Nucleus accumbens (tissue), 56 donors: ENCODE measurements at places on chromosomes 7 and 10.

DNA sequence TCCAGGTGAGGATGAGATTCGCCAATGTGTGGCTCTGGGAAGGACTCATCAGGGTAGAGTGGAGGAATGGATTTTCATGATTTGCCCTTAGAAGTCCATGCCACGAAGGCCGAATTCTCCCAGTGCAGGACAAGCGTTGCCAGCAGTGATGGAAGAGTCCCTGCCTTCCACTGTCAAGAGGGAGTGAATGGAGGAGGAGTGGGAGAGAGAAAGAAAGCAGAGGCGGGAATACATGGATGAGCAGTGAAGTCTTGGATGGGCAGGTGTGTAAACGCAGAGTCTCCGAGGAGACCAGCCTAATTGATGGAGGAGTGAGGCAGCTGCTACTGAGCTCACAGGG is 419.2 kb downstream of the GLRX3 start:
- no peak for DNase-seq

GRCh38 chr7:21543528-21544302 is 876 bp downstream of the DNAH11 start:
- DNase-seq: no peak

DNA sequence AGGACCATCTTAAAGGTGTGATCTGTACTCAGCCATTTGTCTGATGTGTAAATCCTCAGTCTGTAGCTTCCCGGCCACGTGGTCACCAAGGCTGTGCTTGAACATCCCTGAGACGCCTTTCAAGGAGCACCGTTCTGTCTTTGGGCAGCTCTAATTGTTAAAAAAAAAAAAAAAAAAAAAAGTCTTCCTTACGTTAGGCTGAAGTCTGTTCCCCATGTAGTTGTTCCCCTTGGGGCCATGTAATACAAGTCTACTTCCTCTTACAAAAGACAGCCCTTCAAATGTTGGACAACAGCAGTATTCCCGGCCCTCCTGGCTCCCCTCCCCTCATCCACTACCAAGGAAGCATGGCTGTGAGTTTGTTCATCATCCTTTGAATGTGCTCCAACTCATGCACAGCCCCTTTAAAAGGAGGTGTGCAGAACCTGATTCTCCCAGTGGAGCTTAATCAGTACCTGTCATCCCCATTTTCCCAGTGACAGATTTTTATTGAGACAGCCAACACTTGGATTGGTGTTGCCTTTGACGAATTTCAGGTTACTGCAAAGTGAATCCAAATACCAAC is 392.2 kb upstream of the GALNT17 start:
- no peak for DNase-seq

GRCh38 chr7:22633286-22633953 is 93.6 kb upstream of the IL6 start:
- DNase-seq: no peak

DNA sequence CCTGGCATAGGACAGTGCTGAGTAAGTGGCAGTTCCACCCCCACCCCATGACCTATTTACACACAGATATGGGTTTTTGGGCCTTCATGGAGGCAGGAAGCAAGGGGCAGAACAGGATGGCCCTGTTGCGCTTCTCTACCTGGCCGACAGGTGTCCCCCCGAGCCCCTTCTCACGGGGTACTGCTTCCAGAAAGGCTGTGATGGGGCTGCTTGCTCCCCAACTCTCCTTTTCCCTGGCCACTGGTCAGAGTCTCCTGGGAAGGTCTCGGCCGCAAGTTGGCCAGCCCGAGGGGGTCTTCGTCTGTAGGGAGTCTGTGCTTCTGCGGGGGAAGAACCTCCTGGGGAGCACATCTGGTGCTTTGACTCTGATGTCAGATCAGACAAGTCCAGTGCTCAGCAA is 139.8 kb upstream of the TNS3 start:
- DNase-seq: no peak

DNA sequence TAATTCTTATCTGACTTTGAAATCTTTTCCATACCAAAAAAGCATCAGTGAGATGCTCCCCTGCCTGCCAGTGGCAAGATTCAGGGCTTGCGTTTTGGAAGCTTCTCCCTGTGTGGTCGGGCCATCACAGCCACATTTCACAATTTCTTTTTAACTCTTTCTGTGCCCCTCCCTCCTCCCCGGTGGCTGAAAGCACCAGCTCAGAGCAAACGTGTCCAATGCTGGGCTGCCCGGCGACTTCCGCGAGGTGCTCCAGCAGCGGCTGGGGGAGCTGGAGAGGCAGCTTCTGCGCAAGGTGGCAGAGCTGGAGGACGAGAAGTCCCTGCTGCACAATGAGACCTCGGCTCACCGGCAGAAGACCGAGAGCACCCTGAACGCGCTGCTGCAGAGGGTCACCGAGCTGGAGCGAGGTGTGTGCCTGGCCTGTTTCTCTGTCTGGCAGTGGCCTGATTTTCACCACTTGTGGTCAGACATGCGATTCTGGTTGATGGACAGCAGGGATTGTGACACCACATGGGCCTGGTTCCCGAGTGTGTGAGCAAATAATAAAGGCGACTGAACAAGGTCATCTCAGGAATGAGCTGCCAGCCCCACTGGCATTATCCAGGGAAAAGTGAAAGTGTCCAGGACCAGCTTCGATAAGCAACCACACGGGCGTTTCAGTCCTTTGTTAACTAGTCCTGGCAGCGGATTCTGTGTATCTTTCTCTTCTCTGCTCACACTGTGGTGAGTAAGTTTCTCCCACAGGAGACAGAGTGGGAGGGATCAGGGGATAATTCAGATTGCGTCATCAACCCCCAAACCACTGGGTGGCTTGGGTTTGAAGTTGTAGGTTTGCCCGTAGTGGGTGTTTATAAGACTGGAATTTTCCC is 2.6 kb downstream of the NPTX2 start:
- no peak for DNase-seq

DNA sequence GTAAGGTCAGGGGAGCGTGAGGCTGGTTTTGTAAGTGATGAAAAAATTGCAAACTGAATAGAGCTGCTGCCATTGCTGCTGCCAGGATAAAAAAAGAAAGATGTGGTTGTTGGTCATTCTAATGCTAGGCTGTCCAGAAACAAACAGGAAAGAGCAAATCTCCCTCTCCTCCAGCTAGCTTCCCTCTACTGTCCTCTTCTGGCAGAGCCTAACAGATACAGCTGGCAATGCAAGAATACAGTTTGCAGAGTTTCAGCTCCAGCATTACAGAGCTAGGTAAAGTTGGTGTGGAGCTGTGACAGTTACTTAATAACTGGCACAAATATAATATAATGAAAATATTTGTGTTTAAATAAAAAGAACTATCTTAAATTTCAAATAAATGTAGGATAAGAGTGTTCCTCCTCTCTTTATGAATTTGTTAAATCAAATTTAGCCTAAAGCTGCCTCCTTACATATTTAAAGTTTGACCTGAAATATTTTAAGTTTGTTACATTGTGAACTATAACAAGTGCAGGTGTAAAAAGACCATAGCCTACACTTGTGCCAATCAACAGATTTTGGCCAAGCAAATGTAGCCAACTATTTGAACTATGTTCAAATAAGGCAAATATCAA is 407.7 kb downstream of the SH2D4B start:
- DNase-seq: no peak
